ENCODE measurements at places on chromosomes 12 and 14. TPM values are rescaled to one million over a fixed set of nuclear protein-coding genes. Genes with fewer than 3 reads are reported as not detected.

The GPHN gene
- total RNA-seq: 24.5 TPM

The PRR13 gene
- 183 TPM for total RNA-seq

The IQSEC3 gene
- 2.1 TPM for total RNA-seq

The COCH gene
- not detected for total RNA-seq

The LALBA gene
- total RNA-seq: not detected

The REP15 gene
- 3.2 TPM for total RNA-seq

The KRT71 gene
- total RNA-seq: not detected

The TOMM20L gene
- not detected for total RNA-seq

The COX8C gene
- total RNA-seq: not detected

DNA sequence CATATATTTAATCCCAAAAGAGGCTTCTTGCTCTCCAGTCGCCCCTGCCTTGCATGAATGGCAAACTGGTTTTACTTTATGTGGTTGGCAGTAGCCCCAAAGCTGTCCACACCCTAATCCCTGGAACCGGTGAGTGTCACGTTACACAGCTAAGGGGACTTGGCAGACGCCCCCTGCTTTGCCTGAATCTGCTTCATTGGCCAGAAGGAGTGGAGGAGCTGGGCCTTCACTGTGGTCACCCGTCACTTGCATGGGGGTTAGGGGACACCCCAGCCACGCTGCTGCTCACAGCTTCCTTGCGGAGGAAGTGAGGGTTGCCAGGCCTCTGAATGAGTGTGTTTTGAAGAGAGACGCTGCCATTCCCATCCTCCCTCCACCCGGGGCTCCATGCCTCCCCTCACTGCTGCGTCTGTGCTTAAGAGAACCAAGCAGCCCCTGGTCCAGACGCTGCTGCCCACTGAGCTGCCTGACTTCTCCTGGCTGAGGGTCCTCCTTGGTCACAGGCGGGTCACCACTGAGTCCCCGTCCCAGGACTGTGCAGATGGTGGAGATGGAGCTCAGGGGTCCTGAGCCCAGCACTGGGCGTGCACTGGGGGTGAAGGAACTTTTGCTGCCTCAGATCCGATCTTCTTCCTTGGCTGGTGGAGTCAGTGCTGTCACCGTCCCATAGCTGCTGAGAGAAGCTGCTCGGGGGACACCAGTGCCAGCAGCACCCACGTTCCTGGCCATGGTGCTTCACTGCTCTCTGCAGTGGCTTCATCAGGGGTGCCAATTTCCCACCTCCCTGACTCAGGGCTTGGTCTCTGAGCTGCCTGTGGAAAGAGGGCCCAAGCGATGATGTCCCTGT is 39.8 kb downstream of the GALNT9 start:
- no peak for DNase-seq

GRCh38 chr12:61563665-61564450 is 696.3 kb upstream of the USP15 start:
- DNase-seq: no peak

DNA sequence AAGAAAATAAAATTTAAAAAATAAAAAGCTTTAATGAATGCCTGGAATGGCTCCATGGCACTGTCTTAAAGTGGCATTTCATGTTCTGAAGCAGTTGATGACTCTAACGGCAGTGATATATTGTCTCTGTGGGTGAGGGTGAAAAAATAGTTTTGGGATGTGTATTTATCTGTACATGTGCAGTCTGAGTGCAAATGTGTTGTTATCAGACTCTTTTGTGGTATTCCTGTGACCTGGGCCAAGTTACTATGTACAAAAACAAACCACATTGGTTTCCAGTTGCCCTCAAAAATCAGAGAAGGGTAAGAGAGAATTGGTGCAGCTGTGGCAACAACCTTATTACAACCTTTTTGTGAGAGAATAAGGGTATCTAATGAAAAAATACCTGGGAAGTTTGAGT is 81.7 kb upstream of the CCDC91 start:
- no peak for DNase-seq

GRCh38 chr14:69700575-69700974 is 66.4 kb upstream of the SRSF5 start:
- DNase-seq: no peak

DNA sequence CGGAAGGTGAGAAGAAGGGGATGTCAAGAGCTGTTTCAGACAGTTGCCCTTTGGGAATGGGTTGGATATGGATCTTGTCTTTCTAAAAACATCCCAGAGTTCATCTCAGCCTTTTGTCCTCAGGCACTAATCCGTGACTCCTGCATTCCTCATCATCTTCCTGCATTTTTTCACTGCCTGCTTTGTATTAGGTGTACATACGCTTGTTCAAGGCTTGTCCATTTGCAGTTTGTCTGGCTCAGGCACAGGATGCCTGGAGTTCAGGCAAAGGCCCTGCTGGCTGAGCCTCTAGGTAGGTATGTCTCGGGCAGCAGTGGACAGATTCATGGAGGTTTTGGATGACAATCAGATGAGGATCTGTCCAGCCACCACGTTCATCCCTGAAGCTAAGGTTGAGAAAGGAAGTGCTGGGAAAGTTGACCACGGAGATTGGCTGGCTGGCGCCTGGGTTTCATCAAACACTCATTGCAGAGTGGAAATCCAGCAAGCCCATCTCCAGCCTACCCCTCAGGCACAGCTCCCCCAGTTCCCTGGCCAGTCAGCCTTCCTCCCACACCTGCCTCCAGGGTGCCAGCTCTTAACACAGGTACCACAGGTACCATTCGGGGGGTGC is 12.4 kb upstream of the TMEM106C start:
- DNase-seq: no peak

- no peak for DNase-seq
Measured at GRCh38 chr12:15733136-15733535, 56.1 kb downstream of the EPS8 start.
